Retinal pigment epithelial cell (primary cell): ENCODE measurements at places on chromosomes 5 and 9.

DNA sequence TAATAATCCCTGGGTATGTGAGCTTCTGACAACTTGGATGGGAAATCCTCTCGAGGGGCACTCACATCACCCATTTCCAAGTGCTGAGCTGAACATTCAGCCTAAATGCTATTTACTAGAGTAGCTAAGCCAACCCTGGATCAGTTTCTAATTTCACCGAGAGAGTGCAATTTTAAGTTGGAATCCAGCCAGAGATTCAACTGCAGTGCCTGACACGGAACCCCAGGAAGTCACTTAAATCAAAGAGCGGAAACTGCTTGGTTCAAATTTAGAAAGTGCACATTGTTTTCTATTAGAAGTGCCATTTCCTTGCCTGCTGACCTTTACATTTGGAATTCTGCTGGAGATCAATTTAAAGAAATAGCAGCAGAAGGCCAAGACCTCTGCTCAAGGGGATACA is 8.8 kb downstream of the SPRY4 start:
- peak; percentile 81 for DNase-seq

DNA sequence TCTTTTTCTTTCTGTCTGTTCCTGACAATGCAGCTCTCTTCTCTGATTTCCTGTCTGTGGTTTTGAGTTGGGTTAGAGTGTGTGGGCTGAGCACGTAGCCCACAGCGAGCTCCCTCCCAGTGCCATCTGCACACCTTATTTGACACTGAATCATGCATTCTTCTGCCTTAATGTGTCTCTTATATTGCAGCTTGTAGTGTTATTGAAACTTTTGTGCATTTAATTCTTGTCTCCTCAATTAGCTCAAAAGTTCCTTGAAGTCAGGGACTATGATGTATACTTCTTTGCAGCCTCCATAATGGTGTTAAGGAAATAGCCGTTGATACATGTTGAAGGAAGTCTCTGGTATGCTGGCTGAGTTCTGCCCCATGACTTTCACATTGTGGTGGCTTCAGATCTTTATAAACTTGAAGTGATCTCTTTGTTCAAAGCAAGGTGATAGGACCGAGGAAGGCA is 576.2 kb upstream of the CLINT1 start:
- DNase-seq: no peak

- DNase-seq: no peak
These were observed 173.7 kb downstream of the RMI1 start for GRCh38 chr9:84154320-84154719.

DNA sequence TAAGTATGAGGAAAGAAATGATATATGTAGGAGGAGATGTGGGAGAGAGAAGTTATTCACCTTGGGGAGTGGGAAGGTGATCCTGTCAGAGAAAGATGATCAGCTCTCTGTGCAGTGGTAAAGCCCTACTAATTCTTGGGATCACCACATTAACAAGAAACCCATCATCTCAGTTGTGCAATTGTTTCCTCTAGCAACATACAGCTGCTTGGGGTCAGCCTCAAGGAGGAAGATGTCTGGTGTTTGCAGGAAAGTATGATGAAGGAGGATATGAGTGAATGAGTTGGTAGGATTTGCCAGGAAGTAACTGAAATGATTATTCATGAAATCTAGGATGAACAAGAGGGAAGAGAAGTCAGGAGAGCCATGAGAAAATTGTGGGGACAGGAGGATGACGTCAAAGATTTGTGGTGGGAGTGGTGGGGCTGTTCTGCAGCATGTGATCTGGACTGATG is 50.1 kb downstream of the TNFSF8 start:
- DNase-seq: no peak

DNA sequence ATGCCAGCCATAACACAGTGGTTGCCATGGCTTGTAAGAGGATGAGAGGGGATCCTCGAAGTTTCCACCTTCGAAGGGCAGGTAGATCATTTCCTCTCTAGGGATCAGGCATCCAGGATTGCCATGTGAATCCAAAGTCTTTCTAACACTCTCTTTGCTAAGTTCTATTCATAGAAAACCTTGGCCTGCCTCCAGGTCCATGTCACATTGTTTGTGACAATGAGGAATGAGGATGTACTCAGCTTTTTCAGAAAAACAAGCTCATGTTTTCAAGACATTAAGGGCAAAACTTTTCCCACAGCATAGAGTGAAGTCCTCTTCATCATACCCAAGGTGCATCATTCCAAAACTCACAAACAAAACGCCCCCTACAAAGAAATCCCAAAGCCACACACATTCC is 19.6 kb downstream of the ESM1 start:
- no peak for DNase-seq

DNA sequence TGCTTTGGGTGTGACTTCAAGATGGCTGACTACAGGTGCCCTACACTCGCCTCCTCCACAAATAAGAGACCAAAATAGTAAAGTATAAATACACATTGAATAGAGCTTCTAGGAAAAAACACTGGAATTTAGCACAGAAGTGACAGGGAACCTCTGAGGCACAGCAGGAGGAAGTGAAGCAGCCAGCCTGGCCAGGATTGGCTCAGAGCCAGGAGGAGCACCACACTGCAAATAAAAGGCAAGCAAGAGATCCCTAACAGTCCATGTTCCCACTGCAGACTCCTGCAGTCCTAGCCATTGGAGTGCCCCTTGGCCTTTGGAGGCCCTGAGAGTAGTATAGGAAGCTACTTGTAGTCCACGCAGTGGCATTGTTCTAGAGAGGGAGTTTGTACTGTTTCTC is 186.7 kb upstream of the TLX3 start:
- DNase-seq: no peak

GRCh38 chr9:376115-376514 is 161.4 kb downstream of the DOCK8 start:
- no peak for DNase-seq

DNA sequence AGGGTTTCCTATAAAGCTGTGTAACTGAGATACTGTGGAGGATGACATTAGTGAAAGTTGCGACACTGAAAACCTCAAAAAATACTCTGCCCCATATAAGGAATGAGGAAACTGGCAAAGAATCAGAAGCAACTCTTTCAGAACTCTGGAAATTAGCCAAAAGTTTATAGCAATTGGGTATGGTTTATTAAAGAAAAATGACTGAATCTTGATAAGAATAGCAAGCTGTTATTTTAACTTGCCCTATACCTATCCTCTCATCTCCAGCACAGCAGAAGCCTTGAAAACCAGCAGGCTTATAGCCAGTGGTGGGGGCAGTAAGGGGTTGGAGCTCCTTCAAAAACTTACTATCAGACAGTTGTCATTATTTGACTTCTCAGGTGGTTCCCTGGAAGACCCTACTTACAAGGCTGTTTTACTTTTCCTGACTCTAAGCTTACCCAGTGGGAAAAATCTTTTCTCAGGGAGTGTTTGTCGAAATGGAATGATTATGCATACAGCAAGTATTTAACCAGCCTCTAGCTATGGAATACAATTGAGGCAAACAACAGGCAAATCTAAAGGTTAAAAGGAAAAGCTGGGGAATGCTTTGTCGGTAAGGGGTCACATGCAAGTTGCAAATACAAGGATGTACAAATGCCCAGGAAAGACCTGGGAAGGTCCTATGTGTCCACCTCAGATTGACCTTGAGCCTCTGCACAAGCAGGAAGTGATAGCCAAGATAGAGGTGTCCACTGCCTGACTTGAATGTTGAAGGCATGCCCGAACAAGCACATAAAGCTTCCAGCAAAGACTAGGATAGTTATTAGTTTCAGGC is 21.0 kb upstream of the FAM151B start:
- no peak for DNase-seq

DNA sequence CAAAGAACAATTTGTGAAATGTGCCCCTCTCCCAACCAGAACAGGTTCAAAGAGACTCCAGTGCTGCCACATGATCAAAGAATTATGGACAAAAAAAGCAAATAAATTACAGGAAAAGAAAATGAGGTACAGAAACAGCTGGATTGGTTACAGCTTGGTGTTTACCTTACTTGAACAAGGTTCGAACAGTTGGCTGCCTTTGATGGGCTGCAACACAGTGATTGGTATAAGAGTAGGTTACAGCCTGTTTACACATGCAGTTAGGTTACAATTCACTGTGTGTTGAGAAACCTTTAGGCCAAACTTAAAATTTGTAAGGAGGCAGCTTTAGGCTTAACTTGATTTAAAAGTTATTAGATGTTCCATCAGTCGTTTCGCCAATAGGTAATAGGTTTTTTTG is 3.4 kb upstream of the MOCS2 start:
- no peak for DNase-seq

- no peak for DNase-seq
These were observed 4.8 kb downstream of the SURF6 start for GRCh38 chr9:133331221-133331620.

GRCh38 chr5:91464886-91465646 is 81.9 kb upstream of the ARRDC3 start:
- DNase-seq: no peak

DNA sequence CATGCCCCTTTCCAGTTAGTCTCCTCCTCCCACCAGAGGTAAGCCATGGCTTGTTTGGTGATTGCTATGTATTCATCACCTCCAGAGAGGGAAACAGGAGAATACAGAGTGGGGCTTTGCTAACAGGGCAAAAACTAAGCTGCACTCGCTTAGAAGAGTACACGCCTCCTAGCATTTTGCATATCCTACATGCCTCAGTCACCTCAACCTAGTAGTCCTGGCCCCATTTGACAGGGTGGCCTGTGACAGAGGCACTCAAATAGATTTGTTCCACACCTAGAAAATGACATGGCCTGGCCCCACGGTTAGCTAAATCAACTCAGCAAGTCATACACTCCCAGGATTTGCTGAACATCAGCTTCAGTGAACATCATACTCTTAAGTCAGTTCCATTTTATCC is 90.7 kb downstream of the CYFIP2 start:
- DNase-seq: no peak

GRCh38 chr5:54944364-54944763 is 41.0 kb downstream of the ESM1 start:
- peak; percentile 6 for DNase-seq

GRCh38 chr9:93576258-93577077 is at the start of gene PHF2:
PHF2 (plus strand) TSS chr9:93576584; CDS start chr9:93576774, 190 bp downstream.
- DNase-seq: no peak

DNA sequence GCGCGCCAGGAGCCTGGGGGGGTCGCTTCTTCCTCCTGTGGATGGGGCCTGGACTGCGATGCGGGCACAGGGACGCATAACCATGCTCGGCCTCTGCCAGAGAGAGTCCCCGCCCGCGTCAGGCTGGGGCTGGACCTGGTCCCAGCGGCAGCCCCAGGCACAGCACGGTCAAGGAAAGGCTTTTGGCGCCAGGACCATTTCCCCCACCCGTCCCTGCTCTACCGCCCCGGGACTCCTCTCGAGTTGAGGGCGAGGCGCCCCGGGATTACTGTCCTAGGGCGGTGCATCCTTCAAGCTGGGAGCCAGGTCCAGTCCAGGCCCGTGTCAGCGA is 341 bp downstream of the MXD3 start:
- no peak for DNase-seq

GRCh38 chr5:24059006-24059405 is 551.6 kb downstream of the PRDM9 start:
- no peak for DNase-seq

DNA sequence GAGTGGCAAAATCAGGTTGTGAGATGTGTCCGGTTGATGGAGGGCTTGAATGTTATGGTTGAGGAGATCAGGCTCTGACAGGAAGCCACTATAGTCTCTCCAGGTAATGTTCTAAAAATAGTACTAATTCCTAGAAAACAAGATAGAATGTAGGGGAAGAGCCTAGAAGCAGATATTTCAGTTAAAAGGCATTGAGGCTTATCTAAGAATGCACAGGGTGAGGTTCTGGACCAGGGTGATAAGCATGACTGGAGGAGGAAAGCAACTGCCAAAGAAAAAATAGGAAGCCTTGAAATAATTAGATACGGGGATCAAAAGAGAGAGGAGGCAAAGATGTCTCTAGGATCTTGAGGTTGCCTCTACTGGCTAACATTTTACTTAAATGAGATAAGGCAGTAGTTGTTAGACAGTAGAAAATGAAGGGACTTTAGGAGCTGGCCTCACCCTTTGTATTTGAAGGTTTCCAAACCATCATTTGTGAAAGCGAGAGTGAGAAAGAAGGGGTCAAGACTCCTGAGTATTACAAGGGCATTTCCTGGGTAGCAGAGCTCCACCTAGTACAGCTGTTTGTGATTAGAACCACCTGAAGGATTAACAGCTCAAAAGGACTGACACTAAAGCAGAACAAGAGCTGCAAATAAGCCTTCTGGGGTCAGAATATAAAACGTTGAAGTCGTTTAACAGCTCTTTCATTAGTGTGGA is 15.4 kb upstream of the ARL15 start:
- no peak for DNase-seq

GRCh38 chr5:72438141-72438540 is 69.1 kb downstream of the ZNF366 start:
- no peak for DNase-seq

GRCh38 chr5:144072518-144072927 is 97.9 kb downstream of the YIPF5 start:
- DNase-seq: no peak

DNA sequence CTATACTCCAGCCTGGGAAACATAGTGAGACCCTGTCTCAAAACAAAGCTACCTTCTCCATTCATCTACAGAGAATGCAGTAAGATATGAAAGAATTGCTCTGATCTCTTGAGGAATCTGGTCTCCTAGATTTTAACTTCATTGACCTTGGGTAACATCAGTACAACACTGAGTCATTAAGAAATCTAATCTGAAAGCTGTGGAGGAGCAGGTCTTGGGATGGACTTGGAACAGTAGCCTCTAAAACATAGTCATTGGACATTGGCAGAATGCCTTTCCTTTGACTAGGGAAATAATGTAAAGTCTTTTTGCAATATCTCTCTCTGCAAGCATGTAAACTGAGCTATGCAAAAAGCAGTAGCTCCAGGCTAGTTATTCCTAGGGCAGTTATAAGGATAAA is 58.1 kb downstream of the KCNN2 start:
- DNase-seq: no peak

DNA sequence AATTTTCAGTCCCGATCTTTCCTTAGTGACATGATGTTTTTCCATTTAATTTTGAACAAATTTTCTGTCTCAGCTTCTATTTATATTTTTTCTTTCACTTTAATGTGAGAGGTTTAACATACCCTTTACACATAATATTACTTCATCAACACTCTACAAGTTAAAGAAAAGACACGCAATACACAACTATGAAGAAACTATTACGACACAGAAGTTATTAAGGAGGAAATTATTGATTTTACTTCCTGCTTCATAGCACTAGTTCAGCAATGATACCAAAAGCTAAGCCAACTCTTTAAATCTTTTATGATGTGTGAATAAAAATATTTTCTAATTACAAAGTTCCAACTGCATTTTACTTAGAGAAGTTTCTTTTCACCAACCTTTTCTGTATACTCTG is 432.3 kb upstream of the DAB2 start:
- no peak for DNase-seq

DNA sequence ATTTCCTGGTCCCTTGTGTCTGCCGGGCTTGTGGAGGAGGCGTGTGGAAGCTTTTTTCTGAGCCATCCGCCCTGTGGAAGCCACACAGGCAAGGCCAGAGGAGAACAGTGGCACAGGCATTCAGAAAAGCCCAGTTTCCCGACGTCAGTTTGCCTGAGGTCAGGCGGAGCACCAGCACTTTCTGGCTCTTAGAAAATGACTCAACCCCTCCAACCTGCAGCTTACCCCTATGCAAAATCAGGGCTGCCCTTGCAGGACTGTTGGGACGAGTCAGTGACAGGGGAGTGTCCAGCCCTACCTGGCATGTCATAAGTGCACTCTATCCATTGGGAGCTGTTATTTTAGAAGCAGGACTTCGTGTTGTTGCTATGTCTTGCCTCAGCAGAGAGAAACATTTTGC is 216.0 kb downstream of the NR3C1 start:
- no peak for DNase-seq
